ENCODE measurements at places on chromosomes 2 and 18. TPM values are rescaled to one million over a fixed set of nuclear protein-coding genes. Genes with fewer than 3 reads are reported as not detected.

GRCh38 chr2:159317392-159318088 is 31.0 kb upstream of the WDSUB1 start:
- no peak for DNase-seq

DNA sequence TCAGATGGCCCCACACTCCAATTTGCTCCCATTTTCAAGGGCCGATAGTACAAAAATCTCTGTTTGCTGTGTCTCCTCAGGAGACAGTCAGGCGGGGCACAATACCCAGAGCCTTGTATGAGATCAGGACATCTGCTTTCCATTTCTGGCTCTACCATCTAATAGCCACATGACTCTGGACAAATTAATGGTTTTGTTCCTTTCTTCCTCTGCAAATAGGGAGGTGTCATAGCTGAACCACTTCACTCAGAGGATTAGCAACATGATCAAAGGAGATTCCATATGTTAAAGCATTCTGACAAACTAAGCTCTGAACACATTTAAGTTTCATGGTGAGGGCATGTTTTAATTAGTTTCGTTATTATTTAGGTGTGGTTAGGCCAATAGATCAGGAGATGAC is 602.1 kb upstream of the SYT4 start:
- no peak for DNase-seq

- no peak for DNase-seq
These were observed 6.5 kb downstream of the TMEM17 start for GRCh38 chr2:62499430-62500060.

DNA sequence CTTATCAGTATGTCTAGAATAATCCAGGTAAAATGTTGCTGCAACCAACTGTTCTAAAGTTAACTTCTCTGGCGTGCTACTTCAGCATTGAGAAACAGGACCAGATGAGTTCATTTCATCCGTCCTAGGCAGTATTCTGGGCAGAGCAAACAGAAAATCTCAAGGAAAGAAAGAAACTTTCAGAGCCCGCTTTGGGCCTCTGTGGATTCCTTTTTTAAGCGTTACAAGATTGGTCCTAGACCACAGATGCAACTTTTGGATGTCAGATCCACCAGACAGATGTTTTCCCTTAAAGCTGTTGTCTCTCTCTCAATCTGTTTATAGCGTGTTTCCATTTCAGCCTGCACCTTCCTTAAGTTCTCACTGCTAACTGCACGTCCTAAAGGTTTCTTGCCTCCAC is 75.0 kb downstream of the BCL2 start:
- DNase-seq, result no peak

DNA sequence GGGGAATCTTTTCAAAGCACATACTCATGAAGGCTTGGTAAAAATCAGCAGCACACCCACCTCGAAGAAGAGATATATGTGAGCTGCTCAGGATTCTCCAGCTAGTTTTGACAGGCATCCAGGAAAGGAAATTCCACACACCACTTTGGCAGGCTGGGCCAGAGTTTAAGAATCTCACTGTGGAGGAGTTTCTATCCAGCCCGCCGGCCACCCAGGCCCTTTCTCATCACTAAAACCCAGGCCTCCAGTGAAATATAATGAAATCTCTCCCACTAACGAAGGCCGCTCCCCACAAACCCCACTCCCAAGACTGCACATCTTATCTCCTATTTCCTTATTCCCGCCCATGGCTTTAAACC is 202.0 kb downstream of the GLI2 start:
- no peak for DNase-seq

GRCh38 chr2:94861308-94862152 is 9.7 kb upstream of the TEKT4 start:
- DNase-seq, result no peak

PLEKHH2 gene
- polyA plus RNA-seq, result 205 TPM

All from right lung (tissue), 10 donors.